ENCODE measurements at places on chromosomes 5 and 9.

DNA sequence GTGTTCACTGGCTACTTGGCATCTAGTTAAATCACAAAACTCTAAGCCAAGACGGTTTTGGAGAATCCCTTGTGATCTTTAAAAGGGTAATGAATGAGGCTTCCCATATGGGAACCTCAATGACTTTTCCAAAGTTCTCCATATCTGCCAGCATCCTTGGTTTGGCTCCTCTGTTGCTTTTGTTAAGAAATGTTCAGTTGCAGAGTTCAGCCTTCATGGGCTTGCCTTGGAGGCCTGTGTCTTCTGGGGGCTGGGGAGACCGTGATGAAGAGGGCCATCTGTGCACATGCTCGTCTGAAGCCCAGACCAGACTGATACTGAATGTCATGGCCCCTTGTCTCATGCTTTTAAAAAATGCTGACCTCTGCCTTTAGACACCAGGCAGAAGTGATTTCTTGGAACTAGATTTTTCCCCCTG, 84.3 kb downstream of the RAI14 start:
- DNase-seq = no peak

DNA sequence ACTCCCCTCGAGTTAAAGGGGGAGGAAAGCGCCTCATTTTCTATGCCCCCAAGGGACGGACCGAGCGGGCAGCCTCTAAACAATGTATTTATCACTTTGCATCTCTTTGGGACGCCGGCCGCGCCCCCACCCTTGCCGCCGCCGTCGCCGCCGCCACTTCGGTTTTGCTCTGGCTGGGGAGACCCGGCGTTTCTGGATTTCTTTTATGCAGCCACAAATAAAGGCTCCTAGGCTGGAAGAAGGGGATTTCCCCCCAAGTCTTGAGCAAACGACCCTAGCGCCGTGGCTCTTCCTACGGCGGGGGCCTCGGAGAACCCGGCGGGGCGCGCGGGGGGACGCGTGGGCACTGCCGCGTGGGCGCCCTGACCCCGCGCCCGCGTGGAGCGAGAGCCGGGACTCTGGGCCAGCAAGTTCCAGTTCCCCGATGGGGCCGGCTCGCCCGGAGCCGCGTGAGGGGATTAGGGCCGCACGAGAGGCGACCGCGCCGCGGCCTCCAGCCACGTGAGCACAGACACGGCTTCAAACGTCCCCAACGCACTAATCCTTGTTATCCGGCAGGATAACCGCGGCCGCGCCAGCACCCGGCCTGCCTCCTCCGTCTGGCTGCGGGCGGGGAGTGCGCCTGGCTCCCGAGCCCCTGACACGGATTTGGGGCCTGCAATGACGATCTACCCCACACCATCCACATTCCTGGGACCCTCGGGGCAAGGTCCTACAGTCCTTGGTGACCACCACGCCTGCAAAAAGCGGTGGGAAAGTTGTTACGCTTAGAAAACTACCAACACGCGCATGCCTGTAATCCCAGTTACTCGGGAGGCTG, 7.9 kb upstream of the NEUROG1 start:
- no peak for DNase-seq

GRCh38 chr5:147072622-147073021, 162.2 kb upstream of the STK32A start:
- DNase-seq = no peak

DNA sequence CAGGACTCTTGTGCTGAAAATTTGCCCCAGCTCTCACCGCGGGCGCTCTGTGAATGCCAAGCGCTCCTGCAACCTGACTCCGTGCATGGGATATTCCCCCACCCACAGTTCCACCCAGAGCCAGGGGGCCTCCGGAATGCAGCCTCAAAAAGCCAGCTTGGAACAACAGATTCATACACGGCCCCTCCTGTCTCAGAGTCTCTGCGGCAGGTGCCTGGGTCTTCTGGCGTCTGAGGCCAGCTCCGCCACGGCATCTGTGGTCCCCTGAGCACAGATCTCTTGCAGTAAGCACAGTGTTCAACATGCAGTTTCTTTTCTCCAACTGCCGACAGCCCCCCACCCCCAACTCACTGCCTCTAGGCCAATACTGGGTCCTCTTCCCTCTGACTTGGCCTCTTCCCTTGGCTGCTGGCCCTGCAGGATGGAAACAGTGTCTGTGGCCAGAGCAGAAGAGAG, 355.7 kb upstream of the IRX2 start:
- DNase-seq = no peak

GRCh38 chr9:125850763-125851162, 103.6 kb downstream of the PBX3 start:
- no peak for DNase-seq

- no peak for DNase-seq
Measured at GRCh38 chr9:89872913-89873707, 268.3 kb downstream of the GADD45G start.

DNA sequence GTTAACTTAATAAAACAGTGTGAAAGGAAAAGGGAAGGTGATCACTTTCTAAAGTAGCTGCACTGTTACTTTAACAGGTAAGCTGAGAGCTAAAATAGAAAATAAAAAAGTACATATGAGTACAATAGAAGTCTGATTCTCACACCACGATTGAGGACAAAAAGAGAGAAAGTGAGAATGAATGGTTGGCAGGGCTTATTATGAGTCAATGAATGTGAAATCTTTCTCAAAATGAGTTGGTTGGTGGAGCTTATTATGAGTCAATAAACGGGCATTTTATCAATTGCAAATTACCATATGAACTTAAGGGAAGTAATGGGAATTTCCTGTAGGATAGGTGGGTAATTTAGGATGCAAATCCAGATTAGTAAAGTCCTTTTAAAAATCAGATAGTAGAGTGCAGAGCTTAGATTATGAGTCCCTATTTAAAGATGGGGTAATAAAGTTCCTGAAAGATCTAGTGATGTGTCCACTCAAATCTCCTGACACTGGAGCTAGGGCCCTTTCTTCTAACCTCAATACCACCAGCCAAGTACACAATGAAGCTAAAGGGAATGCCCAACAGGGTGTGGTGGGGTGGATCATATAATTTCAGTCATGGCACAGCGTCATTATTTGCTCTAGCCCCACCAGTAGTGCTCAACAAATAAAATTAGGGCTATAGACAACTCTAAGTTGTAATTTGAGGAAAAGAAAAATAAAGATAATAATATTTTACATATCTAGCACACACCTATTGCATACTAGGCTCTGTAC, 21.1 kb upstream of the TLR4 start:
- DNase-seq = no peak

GRCh38 chr9:6877671-6878161, 119.9 kb downstream of the KDM4C start:
- DNase-seq = no peak

DNA sequence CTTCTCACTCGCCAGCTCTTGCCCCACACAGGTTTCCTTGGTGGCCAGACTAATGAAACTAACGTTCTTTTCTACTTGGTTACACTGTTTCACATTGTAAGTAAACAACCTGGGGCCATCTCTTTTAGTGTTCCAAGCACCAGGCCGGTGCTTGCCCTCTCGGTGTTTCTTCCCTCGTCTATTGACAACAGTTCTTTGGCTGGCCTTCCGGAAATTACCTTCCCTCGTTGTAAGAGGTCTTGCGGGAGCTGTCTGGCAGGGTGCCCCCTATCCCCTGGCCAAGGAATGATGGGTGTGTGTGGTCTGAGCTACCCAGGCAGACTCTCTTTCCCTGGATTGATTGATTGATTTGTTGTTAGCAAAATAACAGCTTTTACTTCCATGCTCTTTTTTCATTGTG, 918 bp upstream of the MYMK start:
- no peak for DNase-seq

- peak; percentile 19 for DNase-seq
Measured at GRCh38 chr9:125829743-125830142, 82.6 kb downstream of the PBX3 start.

GRCh38 chr5:129148-129547, 37.2 kb downstream of the PLEKHG4B start:
- DNase-seq = no peak

GRCh38 chr9:69834591-69835184, 14.1 kb downstream of the CFAP95 start:
- DNase-seq = no peak

GRCh38 chr9:19471737-19472648, 63.2 kb downstream of the ACER2 start:
- no peak for DNase-seq

GRCh38 chr5:122694884-122695283, 80.0 kb upstream of the SNX2 start:
- DNase-seq = no peak

GRCh38 chr5:58491216-58491892, at the start of gene GAPT:
Gene GAPT (plus strand): TSS chr5:58491435. CDS start chr5:58494537, 3,102 bp downstream.
- no peak for DNase-seq

DNA sequence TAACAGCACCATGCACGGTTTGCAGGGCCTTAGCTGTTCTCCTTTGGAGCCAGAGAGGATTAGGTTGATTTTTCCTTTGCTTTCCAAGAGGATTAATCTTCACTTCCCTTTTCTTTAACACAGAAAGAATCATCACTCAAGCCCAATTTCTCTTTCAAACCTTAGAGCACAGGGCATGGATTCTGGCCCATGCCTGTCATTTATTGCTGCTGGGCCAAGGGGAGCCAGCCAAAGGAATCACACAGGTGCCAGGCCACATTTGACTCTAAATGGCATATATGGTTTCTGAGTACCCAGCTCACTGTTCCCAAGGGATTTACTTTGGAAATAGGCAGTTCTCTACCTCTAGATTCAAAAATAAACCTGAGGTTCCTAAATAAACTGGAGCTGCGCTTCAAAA, 58.3 kb downstream of the FBXL7 start:
- no peak for DNase-seq

- no peak for DNase-seq
Measured at GRCh38 chr5:157913575-157913974, 54.6 kb upstream of the CLINT1 start.

GRCh38 chr9:130299785-130300615, 34.4 kb downstream of the HMCN2 start:
- DNase-seq = no peak

DNA sequence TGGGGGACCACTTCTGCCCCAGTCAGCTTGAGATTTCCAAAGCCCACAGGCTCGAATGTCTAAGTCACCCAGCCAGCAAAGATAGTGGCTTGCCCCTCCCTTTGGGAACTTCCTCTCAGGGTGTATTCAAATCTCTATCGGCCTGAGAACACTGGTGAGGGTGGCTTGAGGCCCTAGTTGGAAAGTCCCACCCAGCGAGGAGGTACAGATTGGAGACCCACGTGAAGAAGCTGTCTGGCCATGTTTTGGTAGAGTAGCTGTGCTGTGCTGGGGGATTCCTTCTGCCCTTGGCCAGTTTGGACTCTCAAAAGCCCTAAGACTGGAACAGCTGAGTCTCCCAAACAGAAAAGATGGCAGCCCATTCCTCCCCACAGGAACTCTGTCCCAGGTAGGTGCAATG, 172.7 kb upstream of the RIOK2 start:
- no peak for DNase-seq

- no peak for DNase-seq
Measured at GRCh38 chr9:123871781-123872180, 58.1 kb downstream of the DENND1A start.

DNA sequence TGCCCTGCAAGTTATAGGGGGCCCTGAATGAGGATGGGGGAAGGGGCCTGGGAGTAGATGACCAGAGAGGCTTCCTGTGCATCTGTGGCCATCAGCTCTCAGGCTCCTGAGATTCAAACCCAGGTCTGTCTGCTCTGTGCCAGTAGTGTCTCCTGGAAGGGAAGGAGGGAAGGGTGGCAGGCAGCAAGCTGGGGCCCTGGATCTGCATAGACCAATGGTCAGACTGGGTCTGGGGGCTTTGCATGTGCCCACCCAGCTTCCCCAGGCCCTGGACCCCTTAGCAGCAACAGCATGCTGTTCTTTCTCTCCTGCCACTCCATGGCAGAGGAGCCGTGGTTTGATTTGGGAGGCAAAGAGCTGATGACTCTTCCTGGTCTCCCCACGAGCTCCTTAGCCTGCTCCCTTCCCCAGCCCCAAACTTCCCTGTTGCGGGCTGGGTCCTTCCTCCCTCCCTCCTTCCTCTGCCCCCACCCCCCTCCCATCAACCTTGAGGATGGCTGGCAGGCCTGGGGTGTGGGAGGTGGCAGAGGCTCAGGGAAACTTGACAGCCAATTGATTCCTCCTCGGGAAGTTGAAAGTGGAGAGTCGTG, 31.6 kb downstream of the DAB2IP start:
- DNase-seq = no peak

Data from CD8-positive, alpha-beta memory T cell (primary cell).